ENCODE measurements at places on chromosomes 3 and 15.

GRCh38 chr15:44720460-44721176 is 9.3 kb downstream of the B2M start:
- no peak for DNase-seq

DNA sequence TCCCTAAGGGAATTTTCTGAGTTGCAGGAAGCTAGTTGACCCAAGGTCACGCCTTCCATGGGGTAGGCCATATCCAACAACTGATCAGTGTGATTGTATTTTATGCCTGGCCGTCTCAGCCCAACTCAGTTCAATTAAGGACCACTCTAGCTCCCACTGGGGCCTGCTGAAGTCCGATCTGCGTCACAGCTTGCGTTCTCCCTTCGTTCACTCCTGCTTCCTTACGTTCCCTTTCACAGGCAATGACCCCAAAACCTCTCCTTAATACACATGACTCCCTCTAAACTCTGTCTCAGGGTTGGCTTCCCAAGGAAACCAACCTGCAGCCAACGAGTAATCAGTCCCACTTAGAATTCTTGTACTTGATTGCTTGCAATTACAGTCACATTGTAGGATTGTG is 428.0 kb downstream of the RBMS3 start:
- DNase-seq: no peak

DNA sequence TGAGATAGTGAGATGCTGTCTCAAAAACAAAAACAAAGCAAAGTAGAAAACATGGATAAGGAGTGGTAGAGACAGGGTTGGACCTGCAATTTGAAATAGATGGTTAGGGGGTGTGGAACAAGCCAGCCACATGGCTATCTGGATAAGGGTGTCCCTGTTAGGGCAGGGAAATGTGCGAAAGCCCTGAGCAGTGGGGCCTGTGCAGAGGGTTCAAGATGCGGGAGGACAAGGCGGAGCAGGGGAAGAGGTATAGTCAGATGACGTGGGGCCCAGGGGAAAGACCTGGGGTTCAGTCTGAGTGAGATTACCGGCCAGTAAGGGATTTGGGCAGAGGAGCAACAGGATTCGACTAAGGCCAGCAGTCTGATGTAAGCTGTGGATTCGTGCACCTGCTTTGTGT is 18.4 kb upstream of the NR2E3 start:
- DNase-seq: no peak

DNA sequence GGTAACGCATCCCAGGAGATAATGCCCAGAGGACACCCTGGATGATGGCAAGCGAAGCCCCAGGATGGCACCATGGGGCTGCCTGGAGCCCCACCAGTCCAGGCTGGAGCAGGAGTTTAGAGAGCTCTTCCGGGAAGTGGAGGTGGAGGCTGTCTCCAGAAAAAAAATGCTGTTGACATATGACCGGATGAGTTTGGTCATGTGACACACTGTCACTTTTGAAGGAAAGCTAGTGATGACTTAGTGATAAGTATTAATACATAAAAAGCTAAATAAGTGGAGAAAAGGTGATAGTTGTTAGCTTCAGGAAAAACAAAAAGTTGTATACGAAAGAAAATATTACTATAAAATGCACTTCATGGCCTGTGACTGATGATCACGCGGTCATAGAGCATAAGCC is 20.0 kb upstream of the MYZAP start:
- DNase-seq: no peak

DNA sequence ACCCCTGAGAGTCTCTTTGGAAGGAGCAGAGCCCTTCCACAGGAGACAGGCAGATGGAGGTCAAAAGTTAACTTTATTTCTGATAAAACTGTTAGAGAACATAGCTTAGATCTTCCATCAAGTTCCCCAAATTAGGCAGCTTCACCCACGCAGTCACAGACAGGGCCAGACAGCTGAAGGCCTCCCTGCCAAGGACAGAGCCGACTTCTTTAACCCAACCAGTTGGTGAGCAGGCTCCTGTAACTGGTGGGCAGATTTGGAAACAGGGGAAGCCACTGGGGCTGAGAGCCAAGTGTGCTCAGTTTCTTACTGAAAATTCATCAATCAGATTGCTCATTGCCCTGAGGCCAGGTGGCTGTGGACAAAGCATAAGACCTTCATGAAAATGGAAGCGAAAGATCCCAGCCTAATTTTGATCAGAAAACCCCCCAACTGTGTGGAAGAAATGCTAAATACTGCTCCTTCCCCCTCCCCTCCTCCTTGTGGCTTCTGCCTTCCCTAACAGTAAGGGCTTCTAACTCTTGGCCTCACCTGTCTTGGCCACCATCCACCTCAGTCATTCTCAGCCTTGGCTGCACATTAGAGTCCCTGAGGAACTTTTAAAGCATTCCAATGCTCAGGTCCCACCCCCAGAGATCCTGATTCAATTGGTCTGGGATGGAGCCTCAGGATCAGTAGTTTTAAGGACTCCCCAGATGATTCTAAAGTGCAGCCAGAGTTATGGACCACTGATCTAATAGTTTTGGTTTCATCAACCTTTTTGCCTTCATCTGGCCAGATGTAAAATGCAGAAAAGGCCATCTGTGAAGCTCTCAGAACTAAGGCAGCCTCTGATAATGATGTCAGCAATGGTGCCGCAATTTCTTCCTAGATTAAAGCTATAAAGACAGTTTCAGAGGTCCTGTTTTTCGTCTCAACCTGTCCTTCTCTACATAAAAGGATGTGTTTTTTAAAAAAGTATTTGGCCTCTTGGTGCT is 11.5 kb downstream of the CLRN1 start:
- DNase-seq: no peak

DNA sequence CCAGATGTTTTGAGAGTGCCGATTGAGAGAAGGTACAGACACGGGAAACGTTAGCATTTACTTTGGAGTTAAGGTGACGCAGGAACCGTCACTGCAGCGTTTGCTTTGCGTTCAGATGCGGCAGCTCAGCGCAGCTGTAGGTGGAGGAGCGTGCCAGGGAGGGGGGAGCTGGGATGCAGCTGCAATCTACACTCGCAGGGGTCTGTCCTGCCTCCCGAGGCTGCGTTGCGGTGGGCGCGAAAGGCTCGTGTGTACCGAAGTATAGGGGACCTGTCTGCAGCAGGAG is 425 bp upstream of the FYTTD1 start:
- no peak for DNase-seq

DNA sequence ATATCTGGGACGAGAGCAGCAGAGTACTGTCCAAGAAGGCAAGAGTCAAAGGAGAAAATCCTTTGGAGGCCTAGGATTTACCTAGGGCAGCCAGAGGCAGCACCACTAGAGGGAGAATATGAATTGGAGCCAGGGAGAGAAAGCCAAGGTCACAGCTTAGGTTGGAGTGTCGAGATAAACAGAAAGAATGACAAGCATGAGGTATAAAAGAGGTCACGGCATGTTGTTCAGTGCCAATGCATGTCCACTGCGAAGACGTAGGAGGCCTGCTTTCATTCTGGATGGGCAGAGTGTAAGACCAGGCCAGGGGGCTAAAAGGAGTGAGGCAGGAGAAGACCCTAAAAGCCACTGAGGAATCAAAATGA is 47.2 kb downstream of the THBS1 start:
- peak; percentile 40 for DNase-seq

DNA sequence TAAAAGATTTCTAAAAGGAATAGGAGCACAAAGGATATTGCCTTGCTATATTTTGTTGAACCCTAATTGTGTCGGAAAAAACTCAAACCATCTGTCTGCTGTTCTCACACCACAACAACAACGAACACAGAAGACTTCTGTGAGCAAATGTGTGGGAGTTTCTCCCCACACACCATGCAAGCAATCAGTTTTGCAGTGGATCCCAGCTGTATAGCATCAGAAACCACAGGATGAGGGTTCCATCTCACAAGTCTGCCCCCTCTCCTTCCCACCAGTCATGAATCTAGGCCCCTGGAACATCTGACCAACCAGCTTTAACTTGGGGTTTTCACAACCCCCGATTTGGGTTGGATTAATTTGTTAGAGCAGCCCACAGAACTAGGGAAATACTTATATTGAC is 91.3 kb upstream of the SLC4A7 start:
- DNase-seq: peak; percentile 74

- no peak for DNase-seq
These were observed 172.5 kb downstream of the RAP2B start for GRCh38 chr3:153334558-153334957.

DNA sequence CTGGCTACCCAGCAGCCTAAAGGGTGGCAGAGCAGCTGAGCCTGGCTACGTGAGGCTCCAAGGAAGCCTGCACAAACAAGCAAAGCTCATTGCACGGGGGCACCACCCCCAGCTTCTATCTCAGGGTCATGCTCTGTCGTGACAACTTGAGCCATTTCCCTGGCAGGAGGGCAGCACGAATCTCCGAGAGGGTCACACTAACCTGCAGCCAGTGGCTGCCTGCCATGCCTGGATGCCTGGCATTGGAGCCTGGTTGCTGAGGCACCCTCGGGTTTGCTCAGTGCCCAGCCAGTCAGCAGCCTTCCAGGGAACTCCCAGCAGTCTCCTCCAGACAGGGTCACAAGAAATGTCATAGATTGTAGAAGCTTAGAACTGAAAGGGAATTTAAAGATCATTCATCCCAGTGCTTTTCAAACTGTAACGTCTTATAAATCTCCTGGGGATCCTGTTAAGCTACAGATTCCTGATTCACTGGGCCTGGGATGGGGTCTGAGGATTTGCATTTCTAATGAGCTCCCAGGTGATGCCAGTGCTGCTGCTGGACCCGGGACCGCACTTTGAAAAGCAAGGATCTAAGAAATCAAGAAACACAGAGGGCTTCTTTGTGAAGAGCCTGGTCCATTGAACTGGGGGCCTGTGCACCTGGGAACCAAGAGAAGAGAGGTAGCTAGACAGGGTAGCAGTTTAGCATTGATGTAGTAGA is 48.4 kb downstream of the TMEM266 start:
- no peak for DNase-seq

DNA sequence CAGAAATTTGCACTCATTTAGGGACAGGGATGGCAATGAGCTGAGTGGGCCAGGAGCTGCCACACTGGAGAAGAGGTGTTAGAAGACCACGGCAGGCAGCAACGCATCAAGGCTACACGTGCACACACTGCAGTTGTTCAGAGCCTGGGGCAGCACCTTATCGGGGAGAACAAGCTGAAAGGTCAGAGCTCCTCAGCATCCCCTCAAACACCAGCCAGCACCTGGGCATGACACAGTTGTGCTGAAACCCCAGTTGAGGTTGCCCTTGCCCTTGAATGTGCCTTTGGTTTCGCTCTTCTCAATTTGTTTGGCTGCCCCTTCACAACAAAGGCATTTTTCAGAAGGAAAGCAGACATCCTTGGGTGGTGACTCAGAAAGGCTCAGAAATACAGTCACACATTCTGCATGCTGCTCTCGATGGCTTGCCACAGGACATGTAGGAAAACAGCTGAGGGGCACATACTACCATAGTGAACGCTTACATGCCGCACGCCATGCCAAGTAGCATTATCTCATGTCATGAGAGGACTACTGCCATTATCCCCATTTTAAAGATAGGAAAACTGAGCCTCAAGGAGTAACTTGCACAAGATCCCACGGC is 57.6 kb downstream of the ST8SIA2 start:
- no peak for DNase-seq

GRCh38 chr15:45276831-45277230 is 24.8 kb downstream of the SLC28A2 start:
- DNase-seq: peak; percentile 11

DNA sequence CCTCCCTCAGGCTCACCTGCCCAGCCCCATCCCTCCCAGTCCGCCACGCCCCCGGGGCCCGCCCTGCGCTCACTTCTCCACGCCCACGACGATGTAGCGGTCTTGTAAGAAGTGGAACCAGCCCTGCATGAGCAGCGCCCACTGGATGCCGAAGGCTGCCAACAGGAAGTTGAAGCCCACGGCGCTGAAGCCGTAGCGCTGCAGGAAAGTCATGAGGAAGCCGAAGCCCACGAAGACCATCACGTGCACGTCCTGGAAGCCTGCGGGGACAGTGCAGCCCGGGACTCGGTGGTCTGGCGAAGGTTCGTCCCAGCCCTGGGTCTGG is 9.7 kb downstream of the RHCG start:
- DNase-seq: no peak

GRCh38 chr3:98573181-98573728 is 20.2 kb downstream of the CPOX start:
- DNase-seq: peak; percentile 31

DNA sequence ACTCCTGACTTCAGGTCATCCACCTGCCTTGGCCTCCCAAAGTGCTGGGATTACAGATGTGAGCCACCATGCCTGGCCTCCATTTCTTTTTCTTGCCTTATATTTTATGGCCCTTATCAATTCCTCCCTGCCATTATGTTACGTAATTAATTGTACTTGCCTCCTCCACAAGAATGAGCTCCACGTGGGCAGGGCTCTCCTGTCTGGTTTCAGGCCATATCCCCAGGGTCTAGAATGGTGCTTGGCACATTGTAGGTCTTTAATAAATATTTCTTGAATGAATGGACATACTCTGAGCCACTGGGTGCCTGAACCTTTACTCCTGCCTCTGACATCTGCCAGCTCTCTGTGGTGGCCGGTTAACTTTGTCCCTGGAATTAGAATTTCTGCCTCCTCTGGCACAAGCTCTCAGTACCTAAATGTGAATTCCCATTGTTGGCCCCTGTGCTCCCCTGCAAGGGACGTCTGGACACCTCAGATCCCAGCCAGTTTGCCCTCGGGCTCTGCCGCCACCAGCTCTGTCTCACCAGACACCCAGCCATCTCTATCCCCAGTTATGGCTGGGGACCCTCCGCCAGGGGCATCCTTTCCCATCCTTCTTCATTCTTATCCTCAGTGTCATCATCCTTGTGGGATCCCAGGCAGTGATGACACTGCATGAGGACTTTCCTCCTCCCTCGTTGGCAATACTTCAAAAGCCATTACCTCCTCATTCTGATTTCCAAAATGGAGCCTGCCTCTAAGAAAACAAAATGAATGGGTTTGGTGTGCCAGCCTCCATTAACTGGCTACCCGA is 165.6 kb upstream of the SMAD3 start:
- no peak for DNase-seq

Measured in amniotic epithelial cell (primary cell).